ENCODE measurements at places on chromosomes 1 and 21. TPM values are rescaled to one million over a fixed set of nuclear protein-coding genes. Genes with fewer than 3 reads are reported as not detected.

DNA sequence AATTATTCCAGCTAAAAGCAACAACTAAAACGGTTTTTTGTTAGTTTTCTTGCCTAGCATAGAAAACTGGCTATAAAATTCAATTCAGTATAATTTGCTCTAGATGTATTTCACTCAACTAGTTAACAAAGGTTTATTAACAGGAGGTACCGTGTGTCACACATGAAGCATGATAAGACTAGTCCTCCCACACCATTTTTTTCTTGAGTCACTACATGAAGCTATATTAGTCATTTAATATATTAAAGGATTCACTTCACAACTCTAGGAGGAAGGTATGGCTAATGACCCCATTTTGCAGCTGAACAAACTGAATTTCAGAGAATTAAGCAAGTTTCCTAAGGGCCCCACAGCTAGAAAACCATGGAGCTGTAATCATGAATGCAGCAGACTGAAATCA lies 307.8 kb upstream of the USP25 start:
- DNase-seq = no peak

DNA sequence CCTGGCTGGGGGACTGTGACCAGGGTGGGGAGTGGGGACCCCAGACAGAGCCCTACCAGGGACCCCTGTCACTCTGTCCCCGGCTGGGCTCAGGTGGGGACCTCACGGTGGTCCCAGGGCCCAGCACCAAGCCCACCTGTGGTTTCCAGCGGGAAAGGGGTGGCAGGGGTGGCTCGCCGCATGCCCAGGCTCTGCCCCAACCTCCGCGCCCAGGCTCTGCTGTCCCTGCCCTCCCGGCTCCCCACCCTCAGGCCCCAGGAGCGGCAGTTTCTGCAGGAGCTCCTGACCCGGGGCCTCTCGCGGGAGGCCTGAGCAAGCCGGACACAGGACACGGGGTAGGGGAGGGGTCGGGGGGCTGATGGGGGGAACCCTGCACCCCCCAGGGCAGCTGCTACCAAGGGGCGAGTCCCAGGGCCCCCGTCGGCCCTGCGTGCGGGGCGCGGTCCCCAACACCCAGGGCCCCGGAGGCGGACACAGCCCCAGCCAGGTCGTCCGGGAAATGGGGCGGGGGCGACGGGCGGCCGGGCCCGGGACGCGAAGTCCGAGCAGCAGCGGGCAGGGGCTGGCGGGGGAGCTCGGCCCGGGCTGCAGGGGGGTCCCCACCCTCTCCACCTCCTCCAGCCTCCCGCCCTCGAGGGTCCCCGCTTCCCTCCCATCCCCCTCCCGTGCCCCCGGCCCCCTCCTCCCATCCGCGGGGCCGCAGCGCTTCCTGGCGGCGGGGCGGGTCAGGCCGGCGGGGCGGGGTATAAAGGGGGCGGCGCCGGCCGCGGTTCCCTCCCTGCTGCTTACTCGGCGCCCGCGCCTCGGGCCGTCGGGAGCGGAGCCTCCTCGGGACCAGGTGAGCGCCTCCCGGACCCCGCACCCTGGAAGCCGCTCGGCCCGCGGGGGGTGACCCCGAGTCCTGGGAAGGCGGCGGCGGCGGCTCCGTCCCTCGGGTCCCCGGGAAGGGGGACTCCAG lies at the start of gene COL6A2:
Gene COL6A2 (plus strand): TSS at position 777 of the 958 bp plus-strand sequence.
- peak; percentile 59 for DNase-seq

GRCh38 chr1:8429549-8430110 lies 111.7 kb downstream of the SLC45A1 start:
- DNase-seq = no peak

Gene IFFO2
- 35.3 TPM for total RNA-seq

DNA sequence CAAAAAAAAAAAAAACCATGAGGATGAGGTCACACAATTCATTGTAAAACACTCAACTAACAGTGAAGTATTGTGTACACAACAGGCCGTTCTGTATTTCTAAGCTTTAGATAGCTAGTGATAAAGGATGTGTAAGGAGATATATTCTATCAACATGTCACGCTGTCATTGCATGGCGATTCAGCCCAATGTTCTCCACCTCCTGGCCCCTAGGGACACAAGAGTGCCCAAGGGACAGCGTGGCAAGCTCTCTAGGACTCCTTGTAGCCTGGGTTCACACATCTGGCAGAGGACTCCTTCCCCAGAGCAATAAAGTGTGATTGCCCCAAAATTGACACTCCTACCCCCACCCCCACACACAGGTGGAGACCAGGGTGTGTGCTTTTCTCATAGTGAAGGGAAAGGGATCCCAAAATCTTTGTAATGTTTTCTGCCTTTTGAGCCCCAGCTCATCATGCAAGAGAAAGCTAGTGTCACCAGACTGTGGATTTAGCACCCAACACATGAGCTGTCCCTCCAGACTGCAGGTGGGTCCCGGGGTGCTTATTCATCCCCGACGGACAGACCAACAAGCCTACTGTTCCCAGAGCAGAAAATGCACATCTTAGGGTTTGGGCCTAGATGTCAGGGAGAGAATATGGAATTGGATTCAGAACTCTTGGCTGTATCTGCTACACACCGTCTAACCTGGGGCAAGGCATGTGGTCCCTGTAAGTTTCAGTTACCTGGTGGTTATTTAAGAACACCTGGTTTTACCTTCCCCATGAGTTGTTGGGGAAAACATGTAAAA lies 11.5 kb downstream of the TMPRSS3 start:
- no peak for DNase-seq

Gene CD101
- total RNA-seq = 3.9 TPM

DNA sequence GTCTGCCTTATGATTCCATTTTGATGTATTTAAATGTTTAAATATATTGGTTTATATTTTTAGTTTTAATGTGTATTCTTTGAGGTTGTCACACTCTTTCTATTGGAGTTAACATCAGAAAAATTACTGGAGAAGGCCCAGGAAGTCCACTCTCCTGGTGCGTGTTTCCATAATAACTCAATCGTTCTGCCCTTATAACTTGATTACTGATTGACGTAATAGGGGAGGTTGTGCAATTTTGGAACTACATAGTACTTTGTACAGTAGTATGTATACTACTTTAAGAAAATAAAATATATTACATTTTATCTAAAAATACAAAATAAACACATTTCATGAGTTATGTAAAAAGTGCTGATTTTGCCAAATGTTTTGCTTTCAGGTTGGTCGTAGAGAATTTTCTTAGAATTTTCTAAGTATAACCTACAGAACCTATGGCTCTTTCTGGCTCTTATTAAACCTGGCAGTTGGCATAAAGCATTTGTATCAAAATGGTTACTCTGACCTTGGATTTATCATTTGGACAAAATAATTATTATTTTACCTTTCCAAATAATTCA lies 5.7 kb downstream of the PLA2G4A start:
- no peak for DNase-seq

GRCh38 chr1:184905601-184906322 lies 68.5 kb downstream of the NIBAN1 start:
- no peak for DNase-seq

DNA sequence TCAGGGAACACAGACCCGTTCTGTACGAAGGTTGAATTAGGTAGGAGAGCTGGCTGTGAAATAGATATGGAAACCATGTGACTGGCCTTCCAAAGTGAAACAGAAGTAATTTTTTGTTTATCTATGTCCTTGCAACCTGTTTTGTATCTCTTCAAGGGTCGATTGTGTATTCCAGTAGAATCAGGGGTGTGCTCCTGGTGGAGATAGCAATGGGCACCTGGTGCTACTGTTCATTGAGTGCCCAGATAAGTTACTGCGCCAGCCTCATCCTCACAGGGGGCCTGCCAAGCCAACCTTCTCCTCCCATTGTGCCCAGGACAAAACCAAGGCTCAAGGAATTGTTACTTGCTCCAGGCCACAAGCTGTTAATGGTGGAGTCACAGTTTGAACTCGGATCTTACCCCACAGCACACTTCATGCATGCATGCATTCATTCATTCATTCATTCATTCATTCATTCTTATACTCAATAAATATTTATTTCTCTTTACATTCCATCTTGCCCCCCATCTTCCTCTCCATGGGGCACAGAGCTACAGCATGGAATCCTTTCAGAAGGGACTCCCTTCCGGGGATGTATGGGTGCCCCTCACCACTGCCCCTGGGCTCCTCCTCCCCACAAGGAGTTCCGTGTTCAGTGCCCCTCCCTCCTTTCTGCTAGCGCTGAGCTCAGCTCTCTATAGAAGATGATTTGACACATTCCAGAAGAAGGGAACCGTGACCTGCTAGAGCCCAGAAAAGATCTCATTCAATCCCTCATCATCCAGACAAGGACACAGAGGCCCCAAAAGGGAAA lies 24.0 kb downstream of the ADORA1 start:
- no peak for DNase-seq

DNA sequence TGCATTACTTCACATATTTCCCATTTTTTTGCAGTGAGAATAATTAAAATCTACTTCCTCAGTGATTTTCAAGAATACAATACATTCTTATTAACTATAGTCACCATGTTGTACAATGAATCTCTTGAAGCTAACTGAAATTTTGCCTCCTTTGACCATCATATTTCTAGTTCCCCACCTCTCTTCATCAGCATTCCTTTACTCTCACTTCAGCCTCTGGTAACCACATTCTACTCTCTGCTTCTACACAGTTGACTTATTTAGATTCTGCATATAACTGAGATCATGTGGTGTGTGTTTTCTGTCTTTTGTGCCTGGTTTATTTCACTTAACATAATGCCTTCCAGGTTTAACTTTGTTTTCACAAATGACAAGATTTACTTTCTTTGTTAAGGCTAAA lies 304.4 kb upstream of the LYPLAL1 start:
- no peak for DNase-seq

DNA sequence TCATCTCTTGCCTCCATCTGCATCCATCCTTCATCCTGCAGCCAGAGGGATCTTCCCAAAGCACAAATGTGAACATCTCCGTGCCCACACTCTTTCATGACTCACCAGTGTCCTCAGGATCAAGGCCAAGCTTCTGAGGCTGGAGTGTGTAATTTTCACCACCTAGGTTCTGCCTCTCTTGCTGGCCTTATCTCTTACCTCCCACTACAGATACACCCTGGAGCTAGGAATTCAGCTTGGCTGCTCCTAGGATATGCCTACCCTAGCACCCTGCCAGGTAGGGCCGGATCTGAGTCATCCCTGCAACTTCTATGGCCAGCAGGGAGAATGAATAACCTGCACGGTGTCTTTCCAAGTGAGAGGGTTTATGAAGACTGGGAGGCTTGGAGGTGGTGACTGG lies 208.7 kb upstream of the CSF3R start:
- no peak for DNase-seq

GRCh38 chr1:215104283-215104682 lies 21.7 kb downstream of the KCNK2 start:
- DNase-seq = no peak

GRCh38 chr21:44962403-44962966 lies 22.7 kb downstream of the SLX9 start:
- no peak for DNase-seq

- DNase-seq = no peak
Observed at GRCh38 chr21:25818121-25818520, 83.3 kb downstream of the GABPA start.

- no peak for DNase-seq
Observed at GRCh38 chr1:152111515-152111968, 3.7 kb downstream of the TCHH start.

- DNase-seq = no peak
Observed at GRCh38 chr1:201353186-201353940, 24.1 kb downstream of the TNNT2 start.

DNA sequence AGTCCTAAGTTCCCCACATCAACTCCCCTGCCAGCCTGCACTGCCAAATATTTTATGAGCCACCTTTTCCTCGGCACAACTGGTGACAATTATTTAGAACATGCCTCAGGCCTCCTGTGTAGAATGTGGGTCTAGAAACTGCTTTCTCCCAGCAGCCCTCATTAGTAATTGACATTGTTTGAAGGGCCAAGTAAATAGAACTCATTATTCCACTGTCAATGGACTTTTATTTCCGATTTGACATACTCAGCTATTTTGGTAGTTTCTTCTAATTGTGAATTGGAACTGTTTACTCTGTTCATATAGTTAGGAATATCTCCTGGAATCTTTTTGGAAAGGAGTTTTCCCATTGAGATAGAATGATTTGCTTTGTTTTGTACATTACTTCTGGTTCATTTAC lies 168.8 kb upstream of the L1TD1 start:
- DNase-seq = no peak

DNA sequence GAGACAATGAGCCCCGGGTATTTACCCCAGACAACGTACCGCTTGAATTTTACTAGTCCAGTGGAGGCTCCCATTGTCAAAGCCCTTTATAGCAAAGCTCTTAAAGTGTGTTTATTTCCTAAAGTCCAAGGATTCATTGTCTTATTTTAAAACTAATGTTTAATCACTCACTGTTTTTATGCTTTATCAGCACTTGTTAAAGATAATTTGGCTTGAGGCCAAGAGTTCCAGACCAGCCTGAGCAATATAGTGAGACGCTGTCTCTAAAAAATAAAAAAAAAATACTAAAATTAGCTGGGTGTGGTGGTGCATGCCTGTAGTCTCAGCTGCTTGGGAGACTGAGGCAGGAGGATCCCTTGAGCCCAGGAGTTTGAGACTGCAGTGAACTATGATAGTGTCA lies 202.8 kb downstream of the RYR2 start:
- no peak for DNase-seq

- DNase-seq = peak; percentile 36
Observed at GRCh38 chr1:235503403-235504121, 690 bp downstream of the B3GALNT2 start.

DNA sequence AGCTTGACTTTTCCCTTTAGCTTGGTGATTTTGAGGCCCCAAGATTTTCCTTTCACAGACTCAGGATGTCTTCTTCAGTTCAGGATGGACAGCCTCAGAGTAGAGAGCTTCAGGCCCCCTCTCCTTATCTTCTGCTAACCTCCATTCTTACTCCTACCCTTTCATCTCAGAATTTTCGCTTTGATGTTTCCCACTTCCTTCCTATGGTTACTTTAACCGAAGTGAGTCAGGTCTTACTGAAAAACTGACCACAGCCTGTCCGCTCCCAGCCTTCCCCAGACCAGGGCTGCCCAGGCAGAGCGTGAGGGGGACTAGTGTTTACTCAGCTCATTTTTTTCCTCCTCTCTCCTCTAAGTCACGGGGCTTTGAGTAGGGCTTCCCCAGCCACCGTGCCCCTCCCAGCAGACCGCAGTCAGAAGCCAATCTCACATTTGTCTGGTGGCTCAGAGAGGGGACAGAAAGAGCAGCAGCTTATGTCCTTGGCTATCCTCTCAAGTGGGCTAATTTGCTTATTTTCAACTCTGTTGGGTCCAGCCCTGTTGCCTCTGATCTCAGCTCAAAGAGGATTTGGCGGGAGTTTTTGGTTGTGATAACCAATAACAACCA lies 4.2 kb upstream of the IL19 start:
- DNase-seq = no peak

DNA sequence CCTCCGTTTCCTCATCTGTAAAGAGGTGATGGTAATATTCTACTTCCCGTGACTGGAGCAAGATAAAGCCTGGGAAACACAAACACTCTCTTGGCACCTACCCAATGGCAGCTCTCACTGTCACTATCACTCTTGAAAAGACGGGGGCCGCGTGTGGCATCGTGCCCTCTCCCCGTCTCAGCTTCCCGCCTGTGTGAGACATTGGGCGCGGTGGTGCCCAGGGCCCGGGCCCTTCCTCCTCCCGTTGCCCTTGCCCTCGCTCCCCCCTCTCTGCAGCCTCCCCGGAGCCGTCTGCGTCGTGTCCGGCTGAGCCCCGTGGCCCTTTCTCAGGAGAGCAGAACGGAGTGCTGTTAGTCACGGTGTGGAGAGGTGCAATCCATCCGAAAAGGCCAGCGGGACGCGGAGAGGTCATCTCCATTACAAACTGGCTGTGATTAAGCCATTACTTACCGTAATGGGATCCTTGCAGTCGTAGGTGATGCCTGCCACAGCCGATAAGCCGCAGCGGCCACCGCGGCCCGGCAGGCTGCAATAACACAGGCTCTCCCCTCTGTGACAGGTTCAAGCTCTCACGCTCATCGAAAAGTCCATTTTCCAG lies 156.4 kb upstream of the ZC3H12A start:
- DNase-seq = no peak

Gene NES
- total RNA-seq = 14.9 TPM

Gene EDARADD
- 27.1 TPM for total RNA-seq

Data from breast epithelium (tissue), 4 donors.